RPMI8226 (cell line): ENCODE measurements at places on chromosomes 2 and 18.
A peak's percentile ranks its signal among the peaks of the same experiment; 100 is the strongest.

DNA sequence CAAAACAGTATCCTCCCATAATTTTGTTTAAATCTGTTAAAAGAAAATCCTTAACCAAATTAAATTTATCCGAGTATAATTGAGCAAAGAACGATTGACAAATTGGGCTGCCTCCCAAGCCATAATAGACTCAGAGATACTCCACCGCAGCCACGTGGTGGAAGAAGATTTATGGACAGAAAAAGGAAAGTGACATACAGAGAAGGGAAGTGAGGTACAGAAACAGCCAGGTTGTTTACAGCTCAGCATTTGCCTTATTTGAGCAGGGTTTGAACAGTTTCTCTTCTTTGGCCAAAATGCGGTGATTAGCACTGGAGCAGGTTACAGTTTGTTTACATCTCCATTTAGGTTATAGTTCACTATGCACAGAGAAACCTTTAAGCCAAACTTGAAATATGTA is 60.8 kb downstream of the KYNU start:
- no peak for DNase-seq

DNA sequence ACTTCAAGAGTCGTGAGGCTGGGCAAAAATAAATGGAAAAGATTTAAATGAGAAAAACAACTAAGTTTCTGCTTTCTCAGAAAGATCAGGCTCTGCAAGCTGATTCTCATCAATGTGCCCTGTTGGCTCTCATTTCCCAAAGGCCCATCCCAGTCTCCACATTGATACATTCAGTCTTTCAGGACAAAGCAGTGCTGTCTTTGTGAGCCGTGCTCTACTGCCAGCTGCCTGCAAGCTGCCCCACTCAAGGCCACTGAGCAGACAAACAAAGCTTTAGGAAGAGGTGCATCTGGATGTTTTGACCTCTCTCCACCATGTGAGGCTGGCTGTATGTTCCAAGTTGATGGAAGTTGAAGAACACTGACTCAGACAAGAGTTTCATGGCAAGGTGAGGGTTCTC is 48.8 kb downstream of the FSHR start:
- DNase-seq: no peak

DNA sequence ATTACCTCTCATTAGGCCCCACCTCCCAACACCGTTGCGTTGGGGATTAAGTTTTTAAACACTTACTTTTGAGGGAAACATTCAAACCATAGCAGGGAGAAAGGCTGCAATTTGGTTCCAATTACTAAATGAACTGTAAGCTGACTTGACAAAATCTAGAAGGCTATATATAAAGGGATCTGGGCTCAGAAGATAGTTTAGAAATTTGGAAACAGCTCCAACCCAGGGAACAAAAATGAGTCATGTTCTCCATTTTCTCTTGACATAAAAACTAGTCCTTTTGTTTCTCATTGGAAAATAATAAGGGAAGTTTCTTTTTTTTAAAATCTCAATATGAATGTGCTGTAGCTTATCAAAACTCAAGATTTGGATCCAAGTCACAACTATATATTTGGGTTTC is 17.5 kb downstream of the MOGAT1 start:
- DNase-seq: no peak

DNA sequence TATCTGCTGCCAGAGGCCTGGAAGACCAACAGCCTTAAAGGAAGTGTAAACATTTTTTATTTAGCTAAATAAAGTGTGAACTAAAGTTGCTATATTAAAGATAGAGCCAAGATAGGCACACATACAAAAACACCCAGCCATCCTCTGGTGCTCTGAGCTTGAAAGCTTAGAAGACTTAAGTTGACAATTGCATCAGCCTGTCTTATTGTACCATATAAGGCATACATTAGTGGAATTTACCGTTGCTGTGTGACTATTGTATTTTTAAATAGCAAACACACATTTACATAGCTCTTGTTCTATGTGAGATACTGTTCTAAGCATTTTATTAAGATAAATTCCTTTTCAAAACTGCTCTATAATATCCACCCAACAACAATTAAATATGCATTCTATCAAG is 736.6 kb upstream of the ZEB2 start:
- no peak for DNase-seq

DNA sequence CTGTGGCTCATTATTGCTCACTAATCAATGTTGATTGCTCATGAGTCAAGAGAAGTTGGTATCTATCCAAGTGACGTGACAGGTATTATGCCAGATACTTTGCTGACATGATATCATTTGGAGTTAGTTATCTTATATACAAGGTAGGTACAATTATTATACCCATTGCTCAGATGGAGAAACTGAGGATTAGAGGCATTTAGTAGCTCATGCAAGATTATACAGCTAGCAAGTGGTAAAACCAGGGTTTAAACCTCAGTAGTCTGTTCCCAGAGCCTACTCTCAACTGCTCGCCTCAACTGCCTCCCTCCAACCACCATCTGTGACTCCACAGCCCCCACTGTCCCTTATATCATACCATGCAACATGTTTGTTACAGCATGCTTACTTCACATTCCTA is 6.1 kb downstream of the FIGLA start:
- no peak for DNase-seq

DNA sequence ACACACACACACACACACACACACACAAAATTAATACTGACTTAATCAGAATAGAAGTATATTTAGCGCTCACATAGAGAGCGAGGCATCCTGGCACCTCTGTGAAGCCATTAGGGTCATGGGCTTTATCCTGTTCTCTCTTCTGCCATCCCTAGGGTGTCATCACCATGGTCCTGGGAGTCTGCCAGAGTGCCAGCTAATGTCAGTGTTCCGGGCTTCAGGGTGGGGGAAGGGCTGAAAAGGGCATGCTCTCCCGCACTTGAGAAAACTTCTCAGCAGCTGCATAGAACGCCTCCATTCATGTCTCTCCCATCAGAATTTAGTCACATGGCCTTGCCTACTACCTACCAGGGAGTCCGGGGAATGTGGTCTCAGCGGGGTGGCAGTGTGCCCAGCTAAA is 19.7 kb upstream of the DYNC2LI1 start:
- no peak for DNase-seq

- no peak for DNase-seq
Measured at GRCh38 chr18:70386582-70386981, 97.7 kb downstream of the SOCS6 start.

- DNase-seq: no peak
Measured at GRCh38 chr2:194750926-194751325, 906.1 kb upstream of the SLC39A10 start.

DNA sequence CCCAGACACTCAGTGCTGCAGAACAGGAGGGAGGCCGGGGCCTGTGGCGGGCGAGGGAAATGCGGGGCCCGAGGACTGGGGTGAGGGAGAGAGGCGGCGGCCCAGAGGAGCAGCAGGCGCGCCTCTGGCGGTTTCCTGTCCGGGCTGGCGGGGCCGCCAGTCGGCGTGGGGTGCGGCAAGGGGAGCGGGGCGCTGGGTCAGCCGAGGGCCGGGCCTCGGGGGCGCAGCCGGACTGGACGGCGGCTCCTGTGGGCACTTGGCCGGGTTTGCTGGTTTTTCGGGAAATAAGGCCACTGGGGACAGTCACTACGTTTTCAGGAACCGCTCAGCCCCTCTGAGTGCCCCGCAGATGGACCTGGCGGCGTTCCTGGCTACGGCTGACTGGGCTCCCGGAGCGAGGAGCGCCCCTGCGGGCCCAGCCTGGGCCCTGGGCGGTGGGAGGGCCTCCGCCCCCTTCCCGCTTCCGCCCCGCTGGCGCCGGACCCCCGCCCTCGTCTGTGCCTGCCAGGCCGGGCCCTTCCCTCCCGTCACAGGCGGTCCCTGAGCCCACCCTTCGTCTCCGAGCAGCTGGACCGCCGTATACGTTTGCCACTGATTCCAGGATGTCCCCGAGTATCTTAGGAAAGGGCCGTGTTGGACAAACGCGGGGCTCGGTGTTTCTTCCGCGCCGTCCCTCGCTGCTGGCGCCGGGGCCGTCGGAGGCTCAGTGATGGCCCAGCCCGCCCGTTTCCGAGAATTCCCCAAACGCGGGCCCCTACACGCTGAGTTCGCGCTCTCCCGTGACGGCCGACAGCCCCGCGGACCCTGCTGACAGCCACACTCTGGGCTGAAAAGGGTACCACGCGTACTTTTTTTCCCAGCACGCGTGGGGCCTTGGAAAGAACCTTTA is 84.6 kb downstream of the FAM210A start:
- DNase-seq: no peak

DNA sequence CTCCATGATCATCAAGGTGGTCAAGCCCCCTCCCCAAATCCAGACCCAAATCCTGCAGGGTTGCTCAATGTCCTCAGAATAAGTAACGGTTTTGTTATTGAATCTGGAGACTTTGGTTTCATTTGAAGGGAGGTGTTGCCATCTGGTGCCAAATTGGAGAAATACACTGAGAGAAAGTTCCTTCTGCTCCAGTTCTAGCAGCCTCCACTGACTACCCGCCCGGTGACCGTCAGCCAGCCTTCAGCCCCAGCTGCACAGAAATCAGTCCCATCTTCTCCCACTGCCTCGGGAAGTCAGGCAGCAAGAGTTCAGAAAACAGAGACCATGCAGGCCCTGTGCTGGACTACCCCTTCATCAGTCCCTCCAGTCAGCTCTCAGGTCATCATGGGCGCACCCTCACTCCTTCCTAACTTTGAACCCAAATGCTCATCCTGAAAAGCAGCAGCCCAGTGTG is 38.7 kb downstream of the PKDCC start:
- peak; percentile 47 for DNase-seq

- peak; percentile 64 for DNase-seq
Measured at GRCh38 chr18:62716619-62717168, 1.4 kb downstream of the PHLPP1 start.

GRCh38 chr2:191693166-191693565 is 15.2 kb downstream of the NABP1 start:
- no peak for DNase-seq

GRCh38 chr2:53475321-53475720 is 292.3 kb upstream of the CHAC2 start:
- DNase-seq: no peak

DNA sequence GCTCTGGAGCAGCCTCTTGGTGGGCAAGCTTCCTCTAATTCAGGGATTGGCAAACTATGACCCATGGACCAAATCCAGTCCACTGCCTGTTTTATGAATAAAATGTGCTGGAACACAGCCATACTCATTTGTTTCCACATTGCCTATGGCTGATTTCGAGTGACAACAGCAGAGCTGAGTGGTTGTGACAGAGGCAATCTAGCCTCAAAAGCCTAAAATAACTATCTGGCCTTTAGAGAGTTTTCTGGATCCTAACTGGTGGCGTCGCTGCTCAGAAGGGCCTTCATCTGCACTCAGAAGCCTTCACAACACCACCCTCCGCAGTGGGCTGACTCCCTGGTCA is 147.1 kb downstream of the CCBE1 start:
- no peak for DNase-seq

DNA sequence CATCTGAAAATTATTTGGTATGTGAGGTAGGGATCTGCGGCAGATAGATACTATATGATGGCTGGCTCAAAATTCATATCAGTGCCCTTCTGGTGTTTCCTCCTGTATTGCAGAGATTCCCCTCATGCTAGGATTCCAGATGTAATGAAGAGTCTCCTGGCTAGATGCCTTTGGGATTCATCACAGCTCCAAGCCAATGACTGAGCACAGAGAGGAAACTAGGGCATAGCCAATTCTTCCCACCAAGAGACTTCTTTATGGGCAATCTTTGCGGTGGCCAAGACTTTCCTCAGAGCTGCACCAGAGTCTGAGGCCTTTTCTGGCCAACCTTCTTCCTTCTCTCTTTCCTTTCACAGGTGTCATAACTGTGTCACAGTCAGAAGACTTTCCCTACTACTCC is 25.5 kb upstream of the CIB4 start:
- DNase-seq: no peak

- no peak for DNase-seq
Measured at GRCh38 chr2:23912054-23912453, 14.9 kb downstream of the ATAD2B start.
